Bronchial epithelial cell (primary cell): ENCODE measurements at places on chromosomes 1 and 21. TPM values are rescaled to one million over a fixed set of nuclear protein-coding genes. Genes with fewer than 3 reads are reported as not detected.

The CTTNBP2NL gene
- 5.3 and 9.5 TPM in 2 replicates for total RNA-seq

- no peak for DNase-seq
Observed at GRCh38 chr1:199089393-199090122, 450.7 kb downstream of the PTPRC start.

GRCh38 chr21:33587792-33588484, 546 bp downstream of the DONSON start:
- peak; percentile 12 for DNase-seq

The LRRC71 gene
- total RNA-seq: not detected in 2 replicates

GRCh38 chr1:74681449-74681848, 7.9 kb upstream of the ERICH3 start:
- DNase-seq: no peak

The SLC1A7 gene
- not detected in 2 replicates for total RNA-seq

The PIGR gene
- total RNA-seq: under 0.01 and 0.51 TPM in 2 replicates

DNA sequence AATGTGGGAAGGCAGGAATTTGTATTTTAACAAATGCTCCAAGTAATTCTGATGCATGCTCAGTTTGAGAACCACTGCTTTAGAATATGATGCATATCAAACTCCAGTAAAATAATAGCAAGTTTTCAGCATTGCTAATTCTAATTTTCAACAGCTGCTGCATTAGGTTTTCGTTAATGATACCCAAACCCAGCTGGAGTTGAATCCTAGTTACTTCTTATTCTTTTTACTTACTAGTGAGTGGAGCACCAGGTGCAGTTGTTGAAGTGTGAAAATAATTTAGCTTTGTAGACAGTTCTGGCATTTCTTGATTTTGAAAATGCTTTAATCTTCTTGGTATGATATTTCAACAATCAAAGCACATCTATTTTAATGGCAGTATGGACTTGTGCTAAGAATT, 138.5 kb downstream of the HS2ST1 start:
- no peak for DNase-seq

GRCh38 chr1:50270926-50271325, 152.3 kb downstream of the DMRTA2 start:
- DNase-seq: no peak

- DNase-seq: no peak
Observed at GRCh38 chr1:186572509-186572908, 107.7 kb downstream of the PTGS2 start.

GRCh38 chr1:58864654-58865053, 80.8 kb upstream of the JUN start:
- no peak for DNase-seq

DNA sequence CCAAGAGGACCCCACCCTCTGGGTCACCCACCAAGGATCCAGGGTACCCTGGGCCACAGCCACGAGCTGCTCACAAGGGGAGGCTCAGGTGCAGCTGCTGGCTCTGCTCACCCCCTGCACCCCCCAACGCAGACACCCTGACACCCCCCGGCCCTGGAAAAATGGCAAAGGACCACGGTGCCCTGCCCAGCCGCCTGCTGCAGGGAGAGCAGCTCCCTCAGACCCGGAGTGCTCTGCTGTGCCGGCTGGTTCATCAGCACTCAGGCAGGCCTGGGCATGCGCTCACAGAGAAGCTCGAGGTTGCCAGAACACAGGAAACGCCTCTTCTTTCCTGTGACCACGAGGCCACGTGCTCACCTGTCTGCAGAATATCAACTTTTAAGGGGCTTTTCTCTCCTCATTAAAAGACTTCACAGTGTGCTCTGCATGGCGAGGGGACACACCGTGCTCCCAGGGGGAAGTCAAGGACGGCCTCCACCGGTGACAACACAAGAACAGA, 4.3 kb upstream of the C1QTNF12 start:
- peak; percentile 87 for DNase-seq

DNA sequence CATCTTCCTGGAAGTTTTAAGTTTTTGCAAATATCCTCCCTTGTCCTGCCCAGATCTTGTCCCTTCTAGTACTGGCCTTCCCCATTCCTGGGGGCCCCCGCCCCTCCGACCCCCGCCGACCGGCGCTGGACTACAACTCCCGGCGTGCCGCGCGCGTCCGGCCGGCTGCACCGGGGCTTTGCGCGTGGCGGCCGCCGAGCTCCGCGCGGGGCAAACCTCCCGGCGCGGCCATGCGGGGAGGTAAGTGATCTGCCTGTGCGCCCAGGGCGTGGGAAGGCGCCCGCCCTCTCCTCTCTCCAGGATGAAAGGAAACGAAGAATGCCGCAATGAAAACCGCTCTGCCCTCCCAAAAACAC, 3.2 kb upstream of the SAMD13 start:
- DNase-seq: no peak

DNA sequence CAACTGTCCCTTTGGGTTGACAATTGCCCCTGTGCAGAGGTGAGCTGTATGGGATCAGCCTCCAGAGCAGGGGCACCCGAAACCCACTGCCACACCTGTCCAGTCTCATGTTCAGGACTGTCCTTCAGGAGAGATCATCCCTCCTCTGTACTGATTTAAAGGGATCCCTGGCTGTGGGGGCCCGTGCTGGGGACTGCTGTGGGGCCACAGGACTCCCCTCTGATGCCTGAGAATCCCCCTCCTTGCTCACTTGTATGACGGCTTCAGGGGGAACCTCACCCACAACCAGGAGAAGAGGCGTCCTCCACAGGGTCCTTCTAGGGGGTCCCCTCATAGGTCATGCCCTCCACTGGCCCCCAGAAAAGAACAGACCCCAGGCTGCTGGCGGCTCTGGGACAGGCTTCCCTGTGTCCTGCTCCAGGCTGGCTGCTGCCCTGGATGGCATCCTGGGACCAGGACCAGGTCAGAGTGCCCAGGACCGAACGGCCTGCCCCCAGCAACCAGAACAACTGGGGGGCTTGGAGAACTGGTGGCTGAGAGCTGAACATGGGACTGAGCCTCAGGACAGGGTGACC, 77.5 kb upstream of the ACTRT2 start:
- DNase-seq: no peak

DNA sequence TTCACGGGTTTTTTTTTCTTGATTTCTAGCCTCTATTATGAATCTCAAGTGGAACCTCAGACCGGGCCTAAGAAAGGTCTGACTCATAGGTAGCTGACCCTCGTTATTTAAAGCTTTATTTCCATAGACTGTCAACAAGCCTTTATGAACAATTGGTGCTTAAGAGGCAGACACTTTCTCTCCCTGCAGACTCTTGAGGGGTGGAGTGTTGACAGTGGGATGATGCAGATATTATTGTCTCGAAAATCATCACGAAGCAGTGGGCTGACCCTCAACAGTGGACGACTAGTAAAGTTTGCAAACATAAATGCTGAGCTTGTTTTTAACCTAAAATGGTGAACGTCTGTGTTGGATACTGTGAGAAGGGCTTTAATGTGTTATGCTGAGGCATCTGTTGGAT, 1.8 kb downstream of the SFT2D2 start:
- DNase-seq: peak; percentile 46

The F5 gene
- not detected in 2 replicates for total RNA-seq

- DNase-seq: no peak
Observed at GRCh38 chr1:78759881-78760280, 110.2 kb downstream of the IFI44 start.

The ECM1 gene
- total RNA-seq: 5.5 and 5.8 TPM in 2 replicates

DNA sequence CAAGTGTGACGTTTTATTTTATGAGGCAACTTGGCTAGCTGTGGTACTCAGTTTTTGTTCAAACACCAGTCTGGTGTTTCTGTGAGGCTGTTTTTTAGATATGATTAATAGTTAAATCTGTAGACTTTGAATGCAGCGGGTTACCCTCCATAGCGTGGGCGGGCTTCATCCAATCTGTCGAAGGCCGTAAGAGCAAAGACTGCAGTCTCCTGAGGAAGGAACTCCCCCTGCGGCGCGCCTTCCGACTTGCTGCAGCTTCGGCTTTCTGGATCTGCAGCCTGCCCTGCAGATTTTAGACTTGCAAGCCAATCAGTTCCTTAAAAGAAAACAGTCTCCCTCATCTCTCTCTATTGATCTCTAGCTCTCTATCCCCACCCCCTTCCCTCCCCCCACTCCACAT, 4.2 kb upstream of the ZNF496 start:
- DNase-seq: no peak
